Stimulated activated CD4-positive, alpha-beta T cell treated with anti-CD3 and anti-CD28 coated beads, Interleukin-12 subunit alpha, Interleukin-12 subunit beta, amount 100 ng/mL, for 24 hours (primary cell): ENCODE measurements at places on chromosomes 2 and 18.

- DNase-seq, result no peak
Measured at GRCh38 chr2:113184531-113185230, 10.9 kb downstream of the PSD4 start.

DNA sequence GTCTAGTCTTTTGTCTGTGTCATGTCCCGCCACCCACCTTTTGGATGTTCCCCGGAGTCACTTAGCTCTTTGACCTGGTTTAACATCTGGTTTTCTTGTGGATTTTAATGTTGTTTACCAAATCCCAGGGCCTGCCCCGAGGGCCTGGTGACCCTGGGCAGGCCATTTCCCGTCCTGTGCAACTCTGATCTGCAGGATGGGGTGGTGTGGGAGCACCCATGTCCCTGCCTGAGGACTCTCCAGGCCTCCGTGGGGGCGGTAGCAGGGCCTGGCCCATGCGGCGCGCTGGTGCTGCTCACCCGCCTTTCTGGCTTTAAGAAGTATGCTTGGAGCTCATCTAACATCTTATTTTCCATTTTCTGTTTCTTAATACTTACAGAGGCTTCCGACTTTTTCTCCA is 10.7 kb downstream of the RAMP1 start:
- DNase-seq, result no peak

DNA sequence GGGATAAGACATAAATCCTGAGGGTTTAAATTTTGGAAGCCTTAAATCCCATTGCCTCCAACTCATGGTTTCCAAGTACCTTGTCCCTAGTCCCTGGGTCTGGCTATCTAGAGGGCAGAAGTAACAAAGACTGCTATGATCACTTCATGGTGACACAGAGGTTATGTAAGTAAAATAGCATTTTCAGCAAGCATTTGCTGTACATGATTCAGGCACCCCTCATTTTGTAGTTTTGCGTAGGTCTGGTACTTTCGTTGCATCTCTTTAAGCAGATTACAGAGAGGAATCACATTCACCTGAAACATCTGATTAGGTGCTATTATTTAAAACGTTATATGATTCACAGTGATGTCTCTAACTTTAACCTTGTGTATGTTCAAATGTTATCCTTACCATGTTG is 480.1 kb downstream of the XIRP2 start:
- no peak for DNase-seq

GRCh38 chr18:76420898-76421684 is 74.0 kb downstream of the ZNF516 start:
- no peak for DNase-seq

DNA sequence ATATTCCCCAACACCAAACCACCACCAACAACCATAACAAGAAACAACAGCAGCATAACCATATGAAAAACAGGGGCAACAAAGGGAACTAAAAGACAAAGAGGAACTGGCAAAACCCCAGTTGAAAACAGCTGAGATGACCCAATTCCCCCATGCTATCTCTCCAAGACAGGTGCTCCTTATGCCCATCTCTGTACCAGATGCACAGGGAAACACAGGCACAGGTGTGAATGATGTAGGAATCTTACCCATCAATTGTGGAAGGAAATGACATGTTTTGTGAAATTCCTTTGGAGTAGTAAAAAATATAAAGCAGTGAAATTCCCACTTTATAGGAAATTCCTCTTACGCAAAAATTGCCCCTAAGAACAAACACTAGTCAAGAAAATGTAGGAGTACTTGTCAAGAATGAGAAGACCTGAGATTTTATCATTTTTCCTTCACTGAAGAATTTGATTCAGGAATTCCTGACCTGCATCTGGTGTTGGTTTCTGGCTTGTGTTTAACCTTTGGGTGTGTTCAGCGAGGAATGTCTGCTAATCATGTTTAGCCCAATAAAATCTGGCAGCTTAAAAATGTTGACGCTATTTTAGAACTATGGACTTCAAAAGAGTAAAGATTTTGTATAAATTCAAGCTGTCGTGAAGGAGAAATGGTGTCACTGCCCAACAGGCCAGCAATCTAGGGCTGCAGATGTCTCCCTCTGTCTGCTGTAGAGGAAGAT is 67.7 kb upstream of the ARHGAP28 start:
- no peak for DNase-seq

- no peak for DNase-seq
Measured at GRCh38 chr18:70598406-70598805, 309.6 kb downstream of the SOCS6 start.

DNA sequence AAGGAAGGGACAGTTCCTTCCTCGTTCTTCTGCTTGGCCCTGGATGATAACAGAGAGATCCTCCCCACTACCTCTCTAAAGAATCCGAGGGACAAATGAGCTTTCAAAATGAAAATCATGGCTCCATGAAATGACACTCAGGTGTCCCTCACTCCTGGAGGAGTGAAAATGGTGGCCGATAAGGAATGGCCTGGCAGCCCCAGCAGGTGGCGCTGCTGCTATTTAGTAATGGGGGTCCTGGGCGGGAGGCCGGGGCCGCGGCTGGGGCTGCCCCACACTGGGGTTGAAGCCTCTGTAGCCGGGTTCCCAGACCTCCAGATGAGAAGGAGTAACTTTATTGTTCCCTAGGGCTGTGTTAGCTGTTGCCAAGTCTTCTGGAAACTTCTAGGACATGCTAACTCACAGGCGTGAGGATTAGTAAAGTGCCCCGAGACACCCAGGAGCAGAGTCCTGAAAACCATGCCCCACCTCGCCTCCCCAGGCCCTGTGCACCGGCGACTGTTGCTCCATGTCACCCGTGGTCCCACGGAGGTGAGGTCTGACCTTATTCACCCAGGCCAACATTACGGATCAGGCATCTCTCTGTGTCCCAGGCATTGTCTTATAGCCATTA is 138.0 kb downstream of the CTIF start:
- peak; percentile 9 for DNase-seq

DNA sequence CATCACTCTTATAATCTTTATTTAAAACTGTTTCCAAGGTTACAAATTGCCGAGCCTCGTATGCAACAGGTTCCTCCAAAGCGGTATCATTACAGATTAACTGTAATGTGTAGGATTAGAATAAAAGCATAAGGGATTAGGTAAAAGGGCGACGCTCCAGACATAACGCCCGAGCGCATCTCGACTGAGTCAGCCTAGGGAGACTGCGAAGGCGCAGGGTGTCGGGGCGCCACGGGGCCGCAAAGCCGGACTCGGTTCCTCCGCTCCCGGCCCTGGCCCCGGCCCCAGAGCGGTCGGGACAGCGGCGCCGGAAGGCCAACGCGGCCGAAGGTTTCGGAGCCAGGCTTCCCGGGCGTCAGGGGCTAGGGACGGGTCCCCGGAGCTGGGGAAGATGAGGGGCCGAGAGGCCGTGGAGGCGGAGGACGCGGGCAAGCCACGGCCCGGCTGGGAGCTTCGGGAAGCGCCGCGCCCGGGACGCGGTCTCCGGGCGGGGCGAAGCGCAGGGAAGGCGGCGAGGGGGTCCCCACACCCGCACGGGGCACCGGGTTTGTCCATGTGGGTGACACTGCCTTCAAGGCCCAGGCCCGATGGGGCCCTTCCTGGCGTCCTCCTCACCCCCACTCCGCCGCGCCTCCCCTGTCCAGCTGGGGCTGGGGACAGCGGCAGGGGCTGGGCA is 12.9 kb upstream of the SIX3 start:
- no peak for DNase-seq

- no peak for DNase-seq
Measured at GRCh38 chr2:46724107-46724506, 191.5 kb downstream of the MCFD2 start.

DNA sequence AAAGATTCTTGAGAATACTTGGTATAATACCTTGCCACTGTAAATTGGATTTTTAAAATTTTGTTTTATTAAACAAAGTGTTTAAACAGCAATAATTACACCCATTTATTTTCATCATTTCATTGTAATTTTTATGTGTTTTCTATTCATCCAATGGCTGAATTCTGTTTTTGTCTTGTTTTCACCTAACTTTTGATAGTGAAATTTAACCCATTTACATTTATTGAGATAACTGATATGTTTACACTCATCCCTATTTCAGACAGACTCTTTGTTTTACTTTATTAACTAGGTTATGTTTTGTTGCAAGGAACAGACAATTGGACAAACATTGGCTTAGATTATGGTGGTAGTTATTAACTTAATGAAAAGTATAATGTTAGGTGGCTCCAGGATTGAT is 113.1 kb upstream of the REG3A start:
- DNase-seq, result no peak

DNA sequence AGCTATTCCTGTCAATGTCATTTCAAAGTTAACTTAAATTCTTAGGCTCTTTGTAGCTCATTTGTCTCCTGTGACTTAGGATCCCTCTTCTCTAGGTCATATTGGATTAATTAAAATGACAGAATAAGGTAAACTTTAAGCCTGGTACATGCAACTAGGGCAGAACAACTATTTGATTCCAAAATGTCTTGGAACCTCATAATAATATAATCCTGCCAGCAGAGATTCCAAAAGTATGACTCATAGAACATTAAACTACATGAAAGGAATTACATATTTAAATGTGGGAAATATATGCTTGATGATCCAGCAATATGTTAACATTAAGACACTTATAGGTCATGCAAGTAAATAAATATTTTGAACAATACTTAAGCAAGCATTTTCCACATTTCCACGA is 63.3 kb downstream of the COL3A1 start:
- DNase-seq, result no peak

- DNase-seq, result no peak
Measured at GRCh38 chr2:171878481-171878993, 15.5 kb downstream of the SLC25A12 start.

DNA sequence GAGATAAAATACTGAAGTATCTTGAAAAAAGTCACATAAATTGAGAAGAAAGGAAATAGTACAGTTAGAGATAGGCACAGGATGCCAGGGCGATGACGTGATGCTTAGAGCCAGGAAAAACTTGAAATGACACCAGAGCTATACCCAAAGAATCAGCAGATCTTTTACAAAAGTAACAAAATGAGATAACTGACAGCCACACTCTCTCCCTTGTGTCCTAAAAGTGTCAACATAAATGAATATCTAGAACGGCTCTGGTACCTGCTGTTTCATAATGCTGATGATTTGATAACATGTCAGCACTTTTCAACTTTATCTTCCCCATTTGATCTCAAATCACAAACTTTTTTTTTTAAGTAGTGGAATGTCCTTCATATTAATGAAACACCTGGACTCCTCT is 45.6 kb upstream of the ZC3H15 start:
- DNase-seq, result no peak

DNA sequence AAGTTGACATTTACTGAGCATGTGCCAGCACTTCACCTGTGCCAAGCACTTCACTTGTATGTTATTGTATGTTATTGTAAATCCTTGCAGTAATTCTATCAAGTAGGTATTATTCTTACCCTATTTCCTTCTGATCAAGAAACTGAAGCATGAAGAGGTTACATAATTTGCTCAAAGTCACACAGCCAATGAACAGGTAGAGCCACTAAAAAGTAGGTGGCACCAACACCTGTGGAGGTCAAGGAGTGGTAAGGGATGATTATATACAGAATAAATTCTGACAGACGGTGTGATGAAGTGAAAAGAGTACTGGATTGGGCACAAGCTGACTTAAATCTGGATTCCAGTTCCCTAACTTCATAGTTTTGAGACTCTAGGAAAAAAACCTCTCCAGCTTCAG is 71.0 kb downstream of the SPIRE1 start:
- DNase-seq, result no peak

DNA sequence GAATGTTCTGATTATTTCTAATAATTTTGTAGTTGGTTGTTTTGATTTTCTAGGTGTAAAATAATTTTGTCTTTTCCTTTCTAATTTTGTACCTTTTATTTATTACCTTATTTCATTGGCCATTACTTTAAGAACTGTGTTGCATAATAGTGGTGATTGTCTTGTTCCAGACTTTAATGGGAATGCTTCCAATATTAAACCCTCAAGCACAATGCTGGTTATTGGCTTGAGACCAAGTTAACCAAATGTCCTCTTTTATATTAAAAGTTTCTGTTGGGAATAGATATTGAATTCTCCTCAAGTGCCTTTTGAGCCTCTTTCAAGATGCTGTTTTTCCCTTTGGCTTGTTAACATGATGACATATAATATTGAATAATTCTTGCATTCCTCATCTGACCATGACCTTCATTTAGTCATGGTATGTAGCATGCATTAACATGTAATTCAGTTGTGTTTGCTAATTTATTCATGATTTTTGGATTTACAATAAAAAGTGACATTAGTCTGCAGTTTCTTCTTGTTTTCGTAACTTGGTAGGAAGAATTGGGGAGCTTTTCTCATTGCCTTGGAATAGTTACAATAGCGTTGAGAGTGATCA is 141.7 kb downstream of the DIS3L2 start:
- DNase-seq, result no peak

- no peak for DNase-seq
Measured at GRCh38 chr2:177400337-177400923, 7.9 kb downstream of the AGPS start.

DNA sequence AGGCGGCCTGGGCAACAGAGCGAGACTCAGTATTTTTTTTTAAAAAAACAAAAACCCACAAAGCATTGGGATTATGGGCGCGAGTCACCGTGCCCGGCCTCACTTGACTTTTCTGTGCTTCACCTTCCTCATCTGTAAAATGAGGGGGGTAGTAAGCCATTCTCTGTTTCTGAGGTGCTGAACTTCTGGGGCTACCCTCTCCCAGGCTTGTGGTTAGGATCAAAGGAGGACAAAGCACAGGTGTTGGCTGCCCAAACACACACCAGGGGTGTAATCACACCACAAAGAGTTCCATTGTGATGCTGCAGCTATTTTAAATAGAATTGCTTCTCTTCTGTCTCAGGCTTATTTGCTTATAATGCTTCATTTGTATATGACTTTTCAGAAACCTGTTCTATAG is 35.8 kb upstream of the INHBB start:
- DNase-seq, result no peak

- DNase-seq, result no peak
Measured at GRCh38 chr2:1869248-1869647, 124.9 kb upstream of the PXDN start.

DNA sequence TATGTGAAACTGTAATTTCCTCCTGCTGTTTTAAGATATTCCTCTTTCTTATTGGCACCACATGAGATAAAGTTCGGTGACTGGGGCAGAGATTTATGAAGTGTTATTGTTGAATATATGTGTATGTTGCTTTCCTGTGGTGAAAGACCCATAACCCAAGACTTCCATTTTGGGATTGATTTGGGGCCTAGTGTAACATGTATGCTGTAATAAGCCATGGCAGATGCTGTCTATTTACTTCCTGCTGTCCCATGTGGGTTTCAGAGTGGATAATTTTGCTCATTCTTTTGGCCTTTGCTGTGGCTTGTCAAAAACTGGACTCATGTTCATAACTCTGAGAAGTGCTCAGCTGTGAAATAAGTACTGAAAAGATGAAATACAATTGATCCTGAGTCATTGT is 10.8 kb upstream of the MYO1B start:
- DNase-seq, result no peak
